ENCODE measurements at places on chromosomes 2 and 18. TPM values are rescaled to one million over a fixed set of nuclear protein-coding genes. Genes with fewer than 3 reads are reported as not detected.

ARHGEF33 gene
- total RNA-seq: 0.50 TPM

CLEC4F gene
- total RNA-seq: not detected

IL36G gene
- total RNA-seq: not detected

DSG1 gene
- not detected for total RNA-seq

RAPH1 gene
- 21.1 TPM for total RNA-seq

TLK1 gene
- 29.9 TPM for total RNA-seq

LOXHD1 gene
- total RNA-seq: not detected

ALLC gene
- total RNA-seq: not detected

ZNF396 gene
- 5.0 TPM for total RNA-seq

IMPACT gene
- 29.5 TPM for total RNA-seq

DOK6 gene
- 4.0 TPM for total RNA-seq

EPB41L3 gene
- total RNA-seq: 37.0 TPM

SH3YL1 gene
- total RNA-seq: 28.5 TPM

CYB5A gene
- 113 TPM for total RNA-seq

GPR155 gene
- total RNA-seq: 6.4 TPM

DNER gene
- 0.26 TPM for total RNA-seq

PLEKHH2 gene
- total RNA-seq: 14.0 TPM

ZEB2 gene
- 91.0 TPM for total RNA-seq

All from fibroblast of lung (primary cell).